ENCODE measurements at places on chromosomes 1 and 21.

DNA sequence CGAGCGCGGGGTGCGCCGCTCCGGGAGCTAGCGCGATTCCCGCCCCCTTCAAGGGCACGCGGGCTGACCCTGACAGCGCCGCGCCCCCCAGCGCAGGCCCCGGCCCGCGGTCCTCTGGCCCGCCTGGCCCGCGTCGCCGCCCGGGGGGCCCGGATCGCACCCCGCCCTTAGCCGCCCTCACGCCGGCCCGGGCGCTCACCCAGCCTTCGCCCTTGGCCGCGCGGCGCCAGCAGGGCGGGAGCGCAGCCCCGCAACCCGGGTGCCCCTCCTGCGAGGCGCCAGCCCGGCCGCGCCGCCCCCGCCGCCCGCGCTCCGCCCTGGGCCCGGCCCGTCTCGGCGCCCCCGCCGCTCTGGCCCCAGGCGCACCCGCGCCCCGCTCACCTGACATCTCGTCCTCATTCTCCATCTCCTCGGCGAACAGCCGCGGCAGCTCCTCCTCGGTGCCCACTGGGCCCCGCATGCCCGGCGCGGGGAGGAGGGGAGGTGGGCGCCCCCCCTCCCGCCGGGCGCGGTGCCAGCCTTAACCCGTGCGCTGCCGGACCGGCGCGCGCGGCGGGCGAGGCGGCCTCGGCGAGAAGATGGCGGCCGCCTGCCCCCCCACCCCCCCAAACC is 451 bp downstream of the CHD5 start:
- DNase-seq: no peak

- no peak for DNase-seq
Measured at GRCh38 chr1:246513041-246513440, 6.0 kb upstream of the SMYD3 start.

DNA sequence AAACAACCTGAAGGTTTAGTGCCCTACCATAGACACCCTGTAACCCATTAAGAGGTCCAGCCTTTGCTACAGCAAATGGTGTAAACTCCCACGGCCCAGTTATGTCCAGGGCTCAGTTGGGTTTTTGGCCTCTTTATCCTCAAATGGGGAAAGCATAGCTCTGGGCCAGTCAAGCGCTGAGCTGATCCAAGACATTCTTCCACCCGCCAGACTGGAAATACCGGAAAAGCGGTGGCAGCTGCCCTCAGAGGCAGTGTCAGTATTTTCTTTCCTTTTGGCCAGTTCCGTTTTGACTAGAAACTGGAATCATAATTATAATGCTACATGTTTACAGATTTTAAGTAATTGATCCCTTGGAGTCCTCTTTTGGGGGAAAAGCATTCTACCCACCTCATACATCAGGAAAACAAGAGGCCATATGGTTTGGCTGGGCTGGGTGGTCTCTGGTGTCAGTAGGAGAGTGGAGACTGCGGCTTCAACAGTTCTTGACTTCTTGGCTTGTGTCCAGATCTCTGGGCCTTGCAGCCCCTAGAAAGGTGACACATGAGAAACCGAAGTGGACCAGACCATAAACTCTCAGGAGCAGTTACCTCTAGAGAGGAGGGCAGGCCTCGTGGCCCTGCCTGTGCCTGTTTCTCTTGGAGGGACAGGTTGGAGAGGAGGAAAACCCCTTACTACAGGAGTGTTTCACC is 30.2 kb upstream of the CLDN14 start:
- DNase-seq: no peak

DNA sequence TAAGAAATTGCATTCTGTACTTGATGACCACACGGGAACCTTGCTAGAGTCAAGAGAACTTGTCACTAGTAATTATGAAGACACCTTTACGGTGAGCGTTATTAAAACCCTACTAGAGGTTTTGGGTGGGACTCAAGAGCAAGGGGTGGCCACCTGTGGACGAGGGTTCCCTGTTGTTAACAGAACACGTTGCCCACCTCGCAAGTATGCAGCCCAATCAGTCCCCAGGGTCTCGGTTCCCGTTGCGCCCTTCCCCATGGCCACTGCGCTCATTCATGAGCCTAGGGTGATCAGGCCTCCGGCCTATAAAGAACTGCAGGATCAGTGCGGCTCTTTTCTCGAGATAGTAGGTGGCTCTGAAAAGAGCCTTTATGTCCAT is 30.2 kb upstream of the RNF187 start:
- DNase-seq: no peak

- DNase-seq: no peak
Measured at GRCh38 chr1:121516234-121516967, 331.6 kb downstream of the SRGAP2C start.

GRCh38 chr1:107293901-107294613 is 153.2 kb downstream of the NTNG1 start:
- no peak for DNase-seq

DNA sequence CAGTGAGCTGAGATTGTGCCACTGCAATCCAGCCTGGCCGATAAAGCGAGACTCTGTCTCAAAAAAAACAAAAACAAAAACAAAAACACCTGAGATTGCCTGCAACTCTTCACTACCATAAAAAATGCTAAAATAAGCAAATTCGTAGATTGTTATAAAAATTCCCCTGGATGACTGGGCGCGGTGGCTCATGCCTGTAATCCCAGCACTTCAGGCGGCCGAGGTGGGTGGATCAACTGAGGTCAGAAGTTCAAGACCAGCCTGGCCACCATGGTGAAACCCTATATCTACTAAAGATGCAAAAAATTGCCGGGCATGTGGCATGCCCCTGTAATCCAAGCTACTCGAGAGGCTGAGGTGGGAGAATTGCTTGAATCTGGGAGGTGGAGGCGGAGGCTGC is 10.7 kb downstream of the MED18 start:
- no peak for DNase-seq

DNA sequence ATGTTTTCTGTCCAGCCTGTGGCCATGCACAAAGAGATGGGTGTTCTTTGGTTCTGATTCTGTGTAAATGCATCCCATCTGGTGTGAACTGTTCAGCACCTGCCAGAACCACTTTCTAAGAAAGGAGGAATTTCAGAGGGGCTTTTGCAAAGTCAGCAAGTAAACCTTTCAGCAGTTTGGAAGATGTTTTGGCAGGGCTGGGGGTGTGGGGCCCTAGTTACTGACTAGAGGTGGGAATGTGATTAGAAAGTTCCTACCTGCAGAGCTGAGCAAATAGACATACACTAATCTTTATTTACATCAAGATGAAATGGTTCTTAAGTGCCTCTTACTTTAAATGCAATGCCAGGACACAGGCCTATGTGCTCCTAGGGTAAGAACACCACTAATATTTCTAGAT is 378.1 kb upstream of the USP24 start:
- no peak for DNase-seq

DNA sequence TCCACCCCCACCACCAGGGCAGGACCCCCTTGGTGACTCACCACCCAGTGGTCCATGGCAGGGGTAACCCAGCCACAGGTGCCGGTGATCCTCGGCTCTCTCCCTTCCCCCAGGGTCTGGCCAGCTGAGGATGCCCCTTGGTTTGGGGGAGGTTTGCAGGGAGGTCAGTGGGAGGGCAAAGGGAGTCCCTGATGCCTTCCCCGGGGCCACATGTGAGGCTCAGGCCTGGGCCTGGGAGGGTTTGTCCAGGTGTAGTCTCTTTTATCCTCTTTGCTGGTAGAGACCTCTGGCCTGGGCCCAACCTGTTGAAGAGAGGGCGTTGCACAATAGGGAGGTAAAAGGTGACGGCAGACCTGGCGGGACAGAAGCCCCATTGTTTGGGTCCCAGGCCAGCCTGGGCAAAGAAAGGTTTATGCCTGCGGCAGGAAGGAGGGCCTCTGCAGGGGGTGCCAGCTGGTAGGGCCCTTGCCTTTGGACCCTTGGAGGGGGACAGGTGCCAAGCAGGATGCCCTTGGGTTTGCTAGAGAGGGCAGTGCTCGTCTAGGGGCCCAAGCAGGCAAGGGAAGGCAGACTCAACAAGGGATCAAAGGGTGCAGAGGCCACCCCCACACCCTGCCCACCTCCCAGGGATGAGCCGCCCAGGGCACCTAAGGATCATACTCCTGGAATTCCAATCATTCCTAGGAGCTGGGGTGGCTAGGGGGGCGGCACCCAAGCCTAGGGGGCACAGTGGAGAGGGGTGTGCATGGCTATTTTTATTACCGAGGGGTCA is 760 bp upstream of the TINAGL1 start:
- DNase-seq: no peak

- DNase-seq: no peak
Measured at GRCh38 chr1:63906047-63906704, 132.4 kb downstream of the ROR1 start.

DNA sequence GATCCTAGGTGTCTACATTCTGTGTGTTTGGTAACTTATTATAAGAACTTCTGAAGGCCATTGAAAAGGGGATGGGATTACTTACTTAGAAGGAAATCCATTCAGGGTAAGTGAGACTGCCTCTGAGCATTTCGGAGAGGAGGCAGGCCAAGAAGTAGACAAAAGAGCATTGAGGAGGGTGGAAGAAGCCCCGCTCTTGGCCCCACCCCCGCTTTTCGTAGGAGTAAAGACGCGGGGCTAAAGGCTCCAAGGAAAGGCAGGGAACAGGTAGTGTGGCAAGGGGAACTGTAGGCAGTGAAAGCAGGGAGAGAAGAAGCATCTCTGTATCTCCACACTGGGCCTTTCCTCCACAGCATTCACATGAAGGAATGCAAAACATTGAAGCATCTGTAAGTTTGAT is 51.8 kb upstream of the GRIK1 start:
- no peak for DNase-seq

- no peak for DNase-seq
Measured at GRCh38 chr1:20719871-20720620, 2.2 kb upstream of the KIF17 start.

- DNase-seq: peak; percentile 70
Measured at GRCh38 chr1:202009326-202010179, 834 bp upstream of the ELF3 start.

DNA sequence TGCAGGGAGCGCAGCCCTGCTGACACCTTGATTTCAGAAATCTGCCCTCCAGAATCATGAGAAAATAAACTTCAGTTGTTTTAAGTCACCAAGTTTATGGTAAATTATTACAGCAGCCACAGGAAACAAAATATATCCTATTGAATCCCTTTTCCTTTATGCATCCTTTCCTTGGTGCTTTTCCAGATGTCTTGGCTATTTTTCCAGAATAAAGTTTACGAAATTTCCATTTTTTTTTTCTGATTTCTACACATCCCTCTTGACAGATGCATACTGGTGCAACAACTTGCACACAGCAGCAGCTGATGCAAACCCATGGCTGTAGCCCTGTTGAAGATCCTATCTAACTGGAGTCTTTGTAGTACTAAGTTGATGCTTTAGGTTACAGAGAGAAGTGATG is 111.1 kb upstream of the KCNE2 start:
- DNase-seq: no peak

GRCh38 chr21:31909153-31910073 is 36.6 kb downstream of the HUNK start:
- no peak for DNase-seq

- DNase-seq: no peak
Measured at GRCh38 chr1:2439369-2439768, 27.0 kb upstream of the PEX10 start.

GRCh38 chr1:206560007-206560716 is 52.1 kb downstream of the EIF2D start:
- no peak for DNase-seq

DNA sequence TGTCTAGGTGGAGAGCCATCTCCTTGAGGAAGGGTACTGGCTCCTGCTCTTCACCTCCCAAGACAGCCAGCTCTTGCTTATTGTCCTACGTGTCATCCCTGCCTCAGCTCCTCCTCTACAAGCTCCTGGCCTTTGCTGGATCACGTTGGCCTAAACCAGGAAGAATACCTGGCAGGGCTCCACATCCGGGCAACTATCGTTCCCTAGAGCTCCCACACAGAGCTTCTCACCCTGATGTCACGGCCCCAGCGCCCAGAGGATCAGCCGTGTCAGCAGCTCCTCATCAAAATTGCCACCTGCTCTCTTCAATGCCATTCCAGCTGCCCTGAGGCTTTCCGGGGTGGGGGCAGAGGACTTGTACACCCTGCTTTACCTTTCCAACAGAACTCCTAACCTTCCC is 1.9 kb upstream of the TPM3 start:
- no peak for DNase-seq

GRCh38 chr21:42923553-42924432 is 1.6 kb downstream of the ERVH48-1 start:
- DNase-seq: peak; percentile 93

DNA sequence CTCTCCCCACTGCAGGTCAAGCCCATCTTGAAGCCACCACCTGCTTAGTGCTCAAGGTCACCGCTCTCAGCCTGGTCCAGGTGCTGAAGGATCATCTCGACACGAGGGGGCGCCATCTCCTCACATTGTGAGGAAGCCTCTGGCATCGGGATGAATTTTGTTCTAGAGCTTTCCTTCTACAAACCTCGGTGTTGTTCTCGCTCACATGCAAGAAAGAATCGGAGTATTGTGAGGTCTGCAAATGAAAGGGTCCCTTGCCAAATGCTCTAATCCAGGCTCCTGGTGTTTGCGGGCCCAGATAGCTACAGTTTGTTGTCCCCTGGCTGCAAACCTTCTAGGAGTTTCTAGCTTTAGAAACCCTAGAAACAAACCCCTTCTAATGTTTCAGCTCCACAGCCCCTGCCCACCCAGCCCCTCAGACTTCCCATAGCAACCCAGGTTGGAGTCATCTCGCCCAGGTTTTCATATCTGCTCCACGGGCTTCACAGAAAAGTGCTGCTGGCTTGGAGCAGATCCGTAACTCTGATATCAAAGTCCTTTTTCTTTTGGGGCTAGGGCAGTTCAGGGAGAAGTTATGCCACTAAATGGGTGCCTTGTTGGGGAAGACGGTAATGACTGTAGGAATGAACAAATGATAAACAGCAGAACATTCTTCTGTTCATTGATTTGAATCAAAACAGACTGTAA is 8.6 kb upstream of the ATP5PO start:
- DNase-seq: peak; percentile 74

DNA sequence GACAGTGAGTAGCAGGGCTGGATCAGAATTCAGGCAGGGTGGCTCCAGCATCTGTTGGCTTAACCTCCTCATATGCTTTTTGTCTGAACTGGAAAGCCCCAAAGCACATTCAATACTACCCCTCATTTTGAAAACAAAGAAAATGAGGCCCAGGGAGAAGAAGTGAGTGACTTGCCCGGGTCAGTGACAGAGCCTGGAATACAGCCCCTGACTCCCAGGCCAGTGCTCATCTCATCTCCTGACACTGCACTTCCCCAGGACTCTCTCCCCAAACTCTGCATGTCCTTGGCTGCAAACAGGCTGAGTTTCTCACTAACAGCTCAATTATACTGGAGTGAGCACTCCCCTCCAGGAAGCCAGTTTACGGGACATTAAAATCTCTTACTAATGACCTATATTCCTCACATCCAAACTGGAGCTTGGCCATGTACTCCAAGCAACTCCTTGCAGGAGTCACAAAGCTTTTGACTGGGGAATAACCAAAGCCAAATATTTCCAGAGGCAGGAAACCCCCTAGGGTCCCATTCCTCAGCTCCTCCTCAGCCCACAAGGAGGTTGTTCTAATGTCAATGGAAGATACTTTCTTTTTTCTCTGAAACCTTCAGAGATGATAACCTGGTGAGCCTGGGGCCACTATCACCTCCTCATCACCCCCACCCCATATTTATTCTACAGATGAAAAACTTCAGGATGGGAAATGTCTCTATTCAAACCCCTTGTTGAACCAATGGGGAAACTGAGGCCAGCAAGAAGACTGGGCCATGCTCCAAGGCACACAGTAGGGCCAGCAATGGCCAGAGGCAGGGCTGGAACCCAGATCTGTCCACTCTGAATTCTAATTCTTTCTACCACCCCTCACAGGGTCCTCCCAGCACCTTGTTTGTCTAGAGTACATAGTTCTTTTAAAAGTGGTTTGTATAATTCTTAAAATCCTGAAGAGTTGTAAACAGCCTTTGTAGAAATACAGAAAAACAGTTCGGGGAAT is 127.0 kb downstream of the PLPP3 start:
- DNase-seq: peak; percentile 62

- DNase-seq: no peak
Measured at GRCh38 chr21:15080526-15080925, 15.7 kb upstream of the NRIP1 start.

All from fibroblast of skin of abdomen (primary cell).